Stimulated activated CD8-positive, alpha-beta memory T cell treated with anti-CD3 and anti-CD28 coated beads, Interleukin-4, amount 100 ng/mL, for 1 hour (primary cell): ENCODE measurements at places on chromosomes 2 and 18.

DNA sequence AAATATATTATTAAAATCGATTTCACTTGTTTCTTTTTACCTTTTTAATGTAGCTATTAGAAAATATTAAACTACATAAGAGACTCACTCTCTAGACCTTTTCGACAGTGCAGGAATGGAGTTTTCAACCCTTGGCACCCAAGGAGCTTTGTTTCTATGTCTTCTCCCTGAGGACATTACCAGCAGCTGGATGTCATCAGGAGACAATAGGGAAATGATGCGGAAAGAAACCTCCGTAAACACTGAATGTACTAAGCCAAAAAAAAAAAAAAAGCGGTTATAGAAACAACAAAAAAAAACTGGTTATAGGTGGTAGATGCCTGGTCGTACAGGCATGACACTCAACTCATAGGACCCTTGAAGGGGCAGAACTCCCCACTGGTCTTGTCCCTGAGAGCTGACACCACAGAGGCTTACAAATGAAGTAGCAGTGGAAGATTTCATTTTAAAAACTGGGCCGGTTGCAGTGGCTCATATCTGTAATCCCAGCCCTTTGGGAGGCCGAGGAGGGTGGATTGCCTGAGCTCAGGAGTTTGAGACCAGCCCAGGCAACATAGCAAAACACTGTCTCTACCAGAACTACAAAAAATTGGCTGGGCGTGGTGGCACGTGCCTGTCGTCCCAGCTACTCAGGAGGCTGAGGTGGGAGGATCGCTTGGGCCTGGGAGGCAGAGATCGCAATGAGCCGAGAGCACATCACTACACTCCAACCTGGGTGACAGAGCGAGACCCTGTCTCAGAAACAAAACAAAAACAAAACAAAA, 23.8 kb downstream of the THAP4 start:
- DNase-seq, result no peak

GRCh38 chr18:44539926-44540325, 140.8 kb upstream of the SETBP1 start:
- no peak for DNase-seq

GRCh38 chr2:218281449-218281848, 10.9 kb downstream of the TMBIM1 start:
- DNase-seq, result no peak

DNA sequence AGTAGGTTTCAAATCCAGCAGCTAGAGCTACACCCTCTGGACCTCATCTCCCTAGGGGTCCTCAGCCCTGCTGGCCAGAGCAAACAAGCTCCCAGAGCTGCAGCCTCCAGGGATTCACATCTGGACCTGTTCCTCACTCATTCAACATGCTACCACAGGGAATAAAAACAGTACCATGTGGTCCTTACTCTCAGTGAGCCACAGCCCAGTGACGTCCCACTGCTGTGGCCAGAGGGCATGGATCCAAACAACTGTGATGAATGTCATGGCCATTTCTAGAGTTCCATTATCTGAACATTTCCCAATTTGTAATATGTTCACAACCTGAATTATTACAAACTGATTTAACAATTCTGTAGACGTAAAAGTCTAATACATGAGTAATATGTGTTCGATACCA, 177.9 kb downstream of the TRABD2A start:
- DNase-seq, result no peak

- no peak for DNase-seq
These were observed 271.1 kb upstream of the VWC2L start for GRCh38 chr2:214139630-214140284.

DNA sequence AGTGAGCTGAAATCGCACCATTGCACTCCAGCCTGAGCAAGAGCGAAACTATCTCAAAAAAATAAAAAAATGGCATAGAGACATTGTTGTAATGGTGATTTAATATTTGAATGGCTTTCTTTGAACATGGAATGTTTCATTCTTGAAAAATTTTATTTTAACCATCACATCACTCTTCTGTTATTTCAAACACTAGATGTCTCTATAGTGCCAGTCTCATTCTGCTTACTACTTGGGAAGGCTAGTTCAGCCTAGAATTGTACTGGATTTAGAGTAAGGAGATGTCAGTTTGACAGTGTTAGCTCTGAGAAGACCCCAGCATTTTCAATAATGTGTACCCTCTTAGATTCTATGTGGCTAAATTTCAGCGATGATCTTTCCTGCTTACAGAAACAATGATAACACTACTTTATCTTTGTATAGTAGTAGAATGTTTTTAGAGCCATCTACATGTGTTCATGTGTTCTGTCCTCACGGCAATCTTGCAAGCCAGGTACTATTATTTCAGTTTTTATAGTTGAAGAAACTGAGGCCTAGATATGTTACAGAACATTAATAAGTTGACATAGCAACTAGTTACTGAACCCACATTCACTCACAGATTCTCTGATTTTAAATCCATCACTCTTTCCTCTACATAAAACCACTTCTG, 142.9 kb upstream of the ZSWIM2 start:
- DNase-seq, result no peak

- no peak for DNase-seq
These were observed 14.1 kb downstream of the LCT start for GRCh38 chr2:135822855-135823254.

DNA sequence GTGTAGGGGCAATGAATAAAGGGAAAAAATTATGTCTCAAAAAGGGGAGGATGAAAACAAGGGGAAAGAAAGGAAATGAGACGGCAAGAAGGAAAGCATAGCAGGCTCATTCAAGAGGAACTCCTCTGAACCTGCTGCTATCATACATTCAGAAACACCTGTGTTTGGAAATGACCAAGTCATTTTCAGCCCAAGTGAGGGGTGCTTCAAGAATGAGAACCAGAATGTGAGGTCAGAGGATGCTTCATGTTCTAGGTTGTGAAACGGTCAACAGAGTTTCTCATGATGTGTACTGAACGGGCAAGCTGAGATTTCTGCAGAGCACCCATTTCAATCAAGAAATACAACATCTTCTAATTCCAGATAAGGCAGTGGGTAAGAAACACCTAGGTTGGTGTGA, 1367.2 kb upstream of the CELF4 start:
- no peak for DNase-seq

DNA sequence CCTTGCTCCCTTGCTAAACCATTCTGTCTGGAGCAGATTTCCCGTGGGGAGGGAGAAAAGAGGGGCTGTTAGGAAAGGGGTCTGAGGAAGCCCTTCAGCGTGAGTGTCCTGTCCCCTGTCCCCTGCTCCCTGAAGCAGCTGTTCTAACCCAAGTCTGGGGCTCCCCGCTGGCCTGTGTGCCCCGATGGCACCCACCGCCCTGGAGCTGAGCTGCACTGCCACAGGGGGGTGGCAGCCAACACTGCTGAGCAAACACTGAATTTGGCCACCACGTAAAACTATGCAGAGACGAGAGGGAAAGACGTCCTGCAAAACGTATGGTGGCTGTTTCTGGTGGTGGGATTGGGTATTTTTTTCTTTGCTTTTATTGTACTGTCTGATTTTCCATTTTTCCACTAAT, 17.9 kb downstream of the KCNG2 start:
- no peak for DNase-seq

- no peak for DNase-seq
These were observed 8.9 kb downstream of the PTGR3 start for GRCh38 chr18:75200071-75200470.

DNA sequence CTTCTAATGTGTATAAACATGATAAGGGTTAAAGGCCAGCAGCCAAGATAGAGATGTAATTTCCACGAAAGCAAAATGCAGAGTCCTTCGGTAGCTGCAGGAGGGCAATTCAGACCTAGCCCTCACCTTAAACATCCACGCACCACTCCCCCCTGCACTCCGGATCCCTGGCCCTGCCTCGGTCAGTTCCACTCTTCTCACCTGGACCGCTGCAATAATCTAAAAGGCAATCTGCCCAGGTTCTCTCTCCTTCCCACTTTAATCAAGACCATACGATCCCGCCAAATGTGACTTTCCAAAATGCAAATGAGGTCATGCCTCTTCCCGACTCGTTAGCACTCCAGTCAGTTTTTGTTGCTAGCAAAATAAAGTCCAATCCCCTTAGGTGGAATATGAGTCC, 485.2 kb downstream of the EIPR1 start:
- no peak for DNase-seq

DNA sequence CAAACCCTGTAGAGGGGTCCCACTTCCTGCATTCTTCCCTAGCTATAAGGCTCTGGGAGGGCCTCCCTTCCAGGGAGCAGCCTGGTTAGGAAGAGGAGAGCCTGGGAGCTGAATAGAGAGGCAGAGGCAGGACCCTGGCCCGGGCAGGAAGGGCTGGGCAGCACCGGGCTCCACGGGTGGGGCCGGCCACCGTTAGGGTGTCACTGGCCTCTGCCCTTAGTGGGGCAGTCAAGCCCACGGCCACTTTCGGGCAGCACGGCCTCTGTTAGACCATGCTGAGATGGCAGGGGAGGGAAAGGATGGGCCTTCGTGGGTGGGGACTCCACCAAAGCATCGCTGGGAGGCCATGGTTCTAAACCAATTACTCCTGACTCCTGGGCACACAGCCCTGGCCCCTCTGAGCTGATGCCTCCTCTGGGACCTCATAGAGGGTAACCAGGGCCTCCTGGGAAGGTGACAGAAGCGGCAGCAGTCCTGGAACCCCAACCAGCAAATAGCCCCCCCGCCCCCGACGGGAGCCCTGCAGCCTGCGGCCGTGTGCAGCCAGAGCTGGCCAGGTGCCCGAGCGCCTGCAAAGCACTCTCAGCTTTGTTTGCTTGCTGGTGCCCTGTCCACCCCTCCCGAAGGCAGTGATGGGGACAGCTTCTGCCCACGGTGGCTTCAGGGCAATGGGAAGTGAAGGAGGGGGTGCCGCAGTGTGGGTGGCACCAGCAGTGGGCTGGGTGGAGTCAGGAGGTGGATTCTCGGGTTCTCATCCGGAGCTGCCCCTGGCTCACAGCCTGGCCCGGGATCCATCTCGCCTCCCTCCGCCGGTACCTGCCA, 16.3 kb upstream of the HPCAL1 start:
- DNase-seq, result no peak

- no peak for DNase-seq
These were observed 20.4 kb upstream of the BCL2 start for GRCh38 chr18:63339920-63340484.
